ENCODE measurements at places on chromosomes 4 and X.

GRCh38 chrX:100695991-100696390 is 35.9 kb downstream of the SYTL4 start:
- DNase-seq = no peak

GRCh38 chrX:45011131-45011530 is 138.1 kb downstream of the KDM6A start:
- DNase-seq = no peak

DNA sequence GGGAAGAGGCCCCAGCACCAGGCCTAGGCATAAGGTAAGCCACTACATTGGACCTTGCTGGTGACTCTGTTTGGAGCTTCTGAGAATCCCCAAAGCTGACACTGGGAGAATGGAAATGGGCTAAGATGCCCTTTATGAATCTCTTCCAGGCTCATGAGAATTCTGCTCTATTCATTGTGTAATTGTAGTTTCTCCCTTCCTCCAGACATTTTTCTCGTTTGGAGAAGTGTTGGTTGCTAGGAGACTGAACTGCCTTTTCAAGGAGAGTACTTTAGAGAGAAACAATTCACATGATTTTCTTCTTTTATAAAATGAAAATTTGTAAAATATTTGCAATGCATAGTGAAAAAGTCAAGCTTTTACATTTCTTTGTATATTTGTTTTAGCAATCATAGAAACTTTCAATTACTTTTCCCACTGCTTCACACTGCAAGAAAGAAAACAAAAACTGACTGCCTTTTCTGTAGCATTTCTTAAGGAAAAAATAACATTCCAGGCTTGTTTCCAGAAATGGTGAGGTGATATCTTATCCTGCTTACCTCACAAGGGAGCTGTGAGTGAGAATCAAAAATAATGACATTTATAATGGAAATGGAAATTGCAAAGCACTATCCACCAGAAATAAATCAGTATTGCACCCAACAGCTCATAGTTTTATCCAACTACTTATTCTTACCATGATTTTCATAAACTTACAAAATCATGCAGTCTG is 24.9 kb upstream of the DCHS2 start:
- no peak for DNase-seq

DNA sequence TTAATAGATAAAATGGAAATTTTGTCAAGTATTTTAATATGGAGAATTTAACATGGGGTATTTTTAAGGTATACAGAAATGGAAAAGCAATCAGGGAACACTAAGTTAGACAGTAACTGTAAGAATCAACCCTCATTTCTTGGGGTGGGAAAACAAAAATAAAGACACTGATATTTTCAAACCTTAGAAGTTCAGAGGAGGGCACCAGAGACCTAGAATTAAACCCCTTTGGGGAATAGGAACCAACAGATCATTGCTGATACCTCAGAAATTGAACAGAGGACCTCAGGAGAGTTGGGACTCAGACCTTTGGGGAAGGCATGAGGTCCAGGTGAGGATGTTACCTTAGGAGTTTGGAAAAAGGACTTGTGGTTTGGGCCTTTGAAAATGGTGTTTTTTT is 435.6 kb downstream of the TMA16 start:
- no peak for DNase-seq

DNA sequence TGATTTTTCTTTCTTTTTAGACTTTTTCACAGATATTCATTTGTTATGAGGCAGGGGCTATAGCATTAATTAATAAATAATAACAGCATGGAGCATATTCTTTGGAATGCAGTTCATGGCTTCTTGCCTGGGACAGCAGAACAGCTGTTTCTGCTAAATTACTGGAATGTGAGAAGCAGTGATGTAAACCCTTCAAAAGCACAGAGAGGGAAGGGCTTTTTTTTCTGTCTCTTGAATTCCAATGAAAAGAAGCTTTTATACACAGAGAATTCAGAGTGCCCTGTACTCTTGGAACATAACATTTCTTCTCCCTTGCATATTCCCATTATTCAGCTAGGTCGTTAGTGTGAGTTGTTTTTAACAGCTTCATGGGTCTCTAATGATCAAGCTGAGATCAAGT is 28.5 kb upstream of the ANK2 start:
- no peak for DNase-seq

DNA sequence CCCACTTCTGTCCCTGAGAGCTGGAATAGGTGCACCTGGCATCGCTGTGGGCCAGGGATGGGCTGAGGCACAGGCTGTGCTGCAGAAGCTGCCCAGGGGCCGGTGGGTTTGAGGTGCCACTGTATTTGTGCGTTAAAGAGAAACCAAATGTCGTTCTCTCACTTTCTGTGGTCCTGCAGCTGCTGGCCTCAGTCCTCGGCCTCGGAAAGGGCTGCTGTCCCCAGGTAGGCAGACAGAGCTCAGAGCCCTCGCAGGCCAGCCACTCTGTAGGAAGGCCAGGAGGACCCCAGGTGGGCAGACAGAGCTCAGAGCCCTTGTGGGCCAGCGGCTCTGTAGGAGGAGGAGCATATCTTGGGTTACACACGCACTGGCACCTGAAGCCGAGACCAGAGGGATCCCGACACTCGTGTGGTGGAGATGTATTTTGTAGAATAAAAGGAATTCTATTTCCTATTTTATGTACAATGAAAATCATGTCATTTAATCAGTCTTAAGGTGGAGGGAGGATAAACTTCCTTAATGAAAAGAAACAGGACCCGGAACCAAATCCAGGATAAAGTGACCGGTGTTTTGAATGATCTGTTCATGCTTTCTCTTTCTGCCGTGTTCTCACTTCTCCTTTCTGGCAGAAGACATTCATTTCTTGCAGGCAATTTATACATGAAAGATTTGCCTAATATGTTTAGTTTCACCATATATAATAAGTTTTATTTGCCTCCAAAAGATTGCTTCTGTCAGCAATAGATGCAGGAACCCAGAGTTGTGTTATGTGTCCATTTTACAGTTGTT is 54.4 kb upstream of the HGFAC start:
- no peak for DNase-seq

DNA sequence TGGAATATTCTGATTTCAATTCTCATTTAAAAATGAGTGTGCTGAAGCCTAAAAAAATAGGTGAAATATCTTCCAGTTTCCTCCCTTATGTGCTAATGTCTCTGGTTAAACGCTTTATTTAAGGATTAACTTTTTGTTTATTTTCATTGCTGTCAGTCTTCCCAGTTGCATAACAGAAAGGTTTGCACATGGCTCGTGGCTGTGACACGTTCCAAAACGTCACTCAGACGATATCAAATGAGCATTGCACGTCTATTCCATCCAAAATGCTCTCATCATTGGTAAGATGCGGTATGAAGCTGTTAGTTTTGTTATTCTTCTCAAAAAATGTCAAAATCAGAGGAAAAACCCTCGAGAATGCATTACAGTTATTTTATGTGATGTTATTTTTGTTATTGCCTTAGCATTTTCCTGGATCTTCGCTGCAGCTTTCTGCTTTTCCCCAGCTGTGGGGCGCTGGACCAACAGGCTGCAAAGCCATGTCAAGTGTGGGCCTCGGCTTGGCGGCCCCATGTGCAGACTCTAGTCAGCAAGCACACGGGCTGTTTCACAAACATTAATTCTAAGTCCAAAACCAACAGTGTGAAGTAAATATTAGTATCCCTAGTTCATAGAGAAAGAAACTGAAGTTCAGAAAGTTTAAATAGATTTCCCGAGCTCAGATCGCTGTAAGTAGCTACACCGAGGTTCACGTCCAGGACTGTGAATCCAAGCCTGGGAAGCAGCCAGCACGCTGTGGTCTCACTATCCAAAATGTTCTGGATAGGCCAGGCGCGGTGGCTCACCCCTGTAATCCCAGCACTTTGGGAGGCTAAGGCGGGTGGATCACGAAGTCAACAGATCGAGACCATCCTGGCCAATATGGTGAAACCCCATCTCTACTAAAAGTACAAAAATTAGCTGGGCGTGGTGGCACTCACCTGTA is 793.4 kb upstream of the FRG1 start:
- no peak for DNase-seq

DNA sequence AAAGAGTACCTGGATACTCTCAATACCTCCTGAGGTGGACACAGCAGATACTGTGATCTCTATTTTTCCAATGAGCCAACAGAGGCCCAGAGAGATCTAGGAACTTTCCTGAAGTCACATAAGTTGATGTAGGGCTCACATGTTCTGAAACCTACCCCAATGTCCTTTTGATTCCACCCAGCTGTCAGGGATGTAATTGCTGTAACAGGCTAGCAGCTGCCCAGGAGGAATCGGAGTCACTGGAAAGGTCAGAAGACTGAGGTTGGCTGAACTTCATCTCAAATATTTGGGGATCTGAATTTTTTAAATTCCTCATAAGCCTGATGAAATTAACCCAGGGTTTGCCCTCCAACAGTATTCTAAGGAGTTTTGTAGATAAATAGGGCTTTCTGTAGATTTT is 52.5 kb upstream of the PROM1 start:
- DNase-seq = no peak
